ENCODE measurements at places on chromosomes 13 and 19. TPM values are rescaled to one million over a fixed set of nuclear protein-coding genes. Genes with fewer than 3 reads are reported as not detected.

Gene CERS4
- total RNA-seq: 87.4 TPM

Gene OVOL3
- not detected for total RNA-seq

GRCh38 chr13:85615031-85615430 is 184.2 kb downstream of the SLITRK6 start:
- H3K36me3 ChIP-seq: no peaks in the 10 kb centered on the region
- no peaks in the 10 kb centered on the region for H3K27me3 ChIP-seq
- no peaks in the 10 kb centered on the region for H3K4me1 ChIP-seq
- DNase-seq: no peak

DNA sequence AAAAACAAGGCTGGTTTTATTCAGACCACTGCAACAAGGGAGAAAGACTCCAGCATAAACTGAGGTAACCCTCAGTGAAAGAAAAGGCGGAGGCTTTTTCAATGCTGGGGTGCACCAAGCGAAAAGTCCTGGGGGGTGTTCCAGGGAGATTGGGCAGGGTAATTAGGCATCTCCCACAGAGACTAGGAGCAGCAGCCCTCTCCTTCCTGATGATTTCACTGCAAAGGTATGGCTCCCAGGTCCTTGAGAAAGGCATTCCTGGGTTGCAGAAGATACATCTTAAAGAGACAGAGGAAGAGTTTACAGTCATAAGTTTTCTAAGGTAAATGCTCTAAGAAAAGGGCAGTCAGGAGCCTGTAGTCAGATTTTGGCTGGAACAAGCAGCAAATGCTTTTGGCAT is 412.0 kb downstream of the FOXO1 start:
- no peak overlapping the region for H3K27ac ChIP-seq
- no peak for DNase-seq
- no peak overlapping the region for H3K4me3 ChIP-seq
- no peaks in the 10 kb centered on the region for H3K27me3 ChIP-seq
- no peaks in the 10 kb centered on the region for H3K4me1 ChIP-seq

- no peaks in the 10 kb centered on the region for H3K36me3 ChIP-seq
- no peak for DNase-seq
- no peaks in the 10 kb centered on the region for H3K27me3 ChIP-seq
- no peak overlapping the region for H3K4me3 ChIP-seq
- no peak overlapping the region for H3K27ac ChIP-seq
- no peaks in the 10 kb centered on the region for H3K4me1 ChIP-seq
Measured at GRCh38 chr13:73273745-73274144, 214.9 kb downstream of the KLF5 start.

Gene BRCA2
- total RNA-seq: 1.0 TPM

Gene TMC4
- 126 TPM for total RNA-seq

Gene ZNF177
- 0.78 TPM for total RNA-seq

DNA sequence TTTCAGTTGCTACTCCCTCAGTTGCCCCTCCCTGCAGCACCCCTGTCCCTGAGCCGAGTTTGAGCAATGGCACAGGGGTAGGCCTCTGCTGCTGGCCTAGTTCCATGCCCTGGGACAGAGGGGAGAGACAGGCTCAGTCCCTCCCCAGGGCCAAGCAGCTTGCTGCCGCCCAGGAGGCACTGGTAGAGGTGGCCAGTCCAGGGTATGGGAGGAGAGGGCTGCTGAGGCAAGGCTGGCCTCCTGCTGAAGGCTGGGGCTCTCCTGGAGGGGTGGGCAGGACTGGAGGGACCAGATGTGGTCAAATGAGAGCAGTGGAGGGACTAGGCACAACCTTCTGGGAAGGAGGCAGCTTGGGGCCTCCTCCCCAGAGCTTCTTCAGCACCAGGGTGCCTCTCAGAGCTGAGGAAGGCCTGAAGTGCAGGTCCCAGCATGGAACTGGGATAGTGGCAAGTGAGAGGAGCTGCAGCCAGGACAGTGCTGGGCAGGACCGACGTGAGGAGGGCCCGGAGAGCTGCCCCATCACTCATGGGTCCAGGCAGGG is 29.8 kb upstream of the VSTM2B start:
- DNase-seq: no peak
- no peaks in the 10 kb centered on the region for H3K36me3 ChIP-seq
- no peak overlapping the region for H3K27ac ChIP-seq
- H3K4me3 ChIP-seq: no peak overlapping the region
- no peaks in the 10 kb centered on the region for H3K27me3 ChIP-seq
- H3K4me1 ChIP-seq: no peaks in the 10 kb centered on the region

DNA sequence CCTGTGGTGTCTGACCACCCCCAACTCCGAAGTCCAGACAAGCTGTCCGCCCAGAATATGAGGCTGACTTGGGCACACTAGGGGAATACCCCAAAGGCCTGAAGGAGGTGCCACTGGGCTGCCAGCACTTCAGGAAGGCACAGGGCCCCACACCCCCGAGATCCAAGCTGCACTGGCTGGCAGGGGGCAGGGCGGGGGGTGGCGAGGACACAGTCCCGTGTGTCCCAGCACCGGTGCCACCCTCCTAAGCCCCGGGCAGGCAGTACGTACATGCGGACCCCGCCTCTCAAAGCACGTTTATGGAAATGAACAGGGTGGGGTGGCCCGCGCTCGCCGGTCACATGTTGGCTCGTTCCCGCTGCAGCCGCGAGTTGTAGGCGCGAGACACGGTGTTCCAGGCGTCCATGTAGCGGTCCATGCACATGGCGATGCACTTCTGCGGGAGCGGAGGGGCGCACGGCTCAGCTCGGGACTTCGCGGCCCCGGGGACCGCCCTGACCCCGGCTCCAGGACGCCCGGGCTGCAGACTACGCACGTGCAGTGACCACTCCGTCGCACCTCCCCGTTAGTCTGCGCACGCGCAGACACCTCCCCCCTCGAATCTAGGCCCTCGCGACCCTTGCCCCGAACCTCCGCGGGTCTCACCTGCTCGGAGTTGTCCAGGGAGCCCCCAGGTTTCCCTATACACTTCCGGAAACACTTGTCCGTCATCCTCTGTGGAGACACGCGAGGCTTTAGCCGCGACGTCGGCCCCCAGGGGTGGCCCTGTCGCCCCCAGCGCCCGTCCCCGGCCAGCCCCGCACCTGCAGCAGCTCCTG is 566 bp downstream of the TIMM13 start:
- H3K27ac ChIP-seq: peak overlapping the region; percentile 99
- no peaks in the 10 kb centered on the region for H3K36me3 ChIP-seq
- peaks cover 62% of the 10 kb centered on the region for H3K4me1 ChIP-seq
- H3K4me3 ChIP-seq: peak overlapping the region; percentile 50
- DNase-seq: peak; percentile 49

DNA sequence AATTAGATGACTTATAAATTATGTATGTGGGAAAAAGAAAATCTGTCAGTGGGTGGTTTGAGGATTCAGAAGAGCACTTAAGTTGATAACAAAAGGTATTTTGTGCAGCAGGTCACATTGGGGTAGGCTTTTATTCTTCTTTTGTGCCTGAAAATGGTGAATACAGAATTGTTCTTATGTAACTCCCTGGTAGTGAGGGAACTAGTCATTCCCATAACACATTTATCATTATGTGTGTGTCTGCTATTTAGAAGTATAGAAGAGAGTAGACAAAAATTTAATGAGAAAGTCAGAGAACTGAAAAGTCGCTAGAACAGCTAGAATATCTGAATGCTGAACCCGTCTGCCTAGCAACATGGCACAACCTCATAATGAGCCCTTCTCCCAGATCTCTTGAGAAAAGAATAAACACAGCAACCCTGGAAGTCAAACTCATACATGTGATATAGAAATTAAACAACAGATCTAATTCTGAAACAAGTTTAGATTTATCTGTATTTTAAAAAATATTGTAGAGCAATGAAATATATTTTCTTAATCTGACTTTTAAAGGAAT is 111.8 kb upstream of the EDNRB start:
- H3K36me3 ChIP-seq: no peaks in the 10 kb centered on the region
- no peaks in the 10 kb centered on the region for H3K27me3 ChIP-seq
- no peak overlapping the region for H3K4me3 ChIP-seq
- no peaks in the 10 kb centered on the region for H3K4me1 ChIP-seq
- no peak overlapping the region for H3K27ac ChIP-seq

Gene FUT1
- total RNA-seq: 14.8 TPM

Gene UBE2L5
- total RNA-seq: not detected

- peaks cover 15% of the 10 kb centered on the region for H3K4me1 ChIP-seq
- no peak for DNase-seq
- no peaks in the 10 kb centered on the region for H3K27me3 ChIP-seq
- H3K4me3 ChIP-seq: no peak overlapping the region
Measured at GRCh38 chr13:23467048-23467931, 33.8 kb upstream of the SACS start.

DNA sequence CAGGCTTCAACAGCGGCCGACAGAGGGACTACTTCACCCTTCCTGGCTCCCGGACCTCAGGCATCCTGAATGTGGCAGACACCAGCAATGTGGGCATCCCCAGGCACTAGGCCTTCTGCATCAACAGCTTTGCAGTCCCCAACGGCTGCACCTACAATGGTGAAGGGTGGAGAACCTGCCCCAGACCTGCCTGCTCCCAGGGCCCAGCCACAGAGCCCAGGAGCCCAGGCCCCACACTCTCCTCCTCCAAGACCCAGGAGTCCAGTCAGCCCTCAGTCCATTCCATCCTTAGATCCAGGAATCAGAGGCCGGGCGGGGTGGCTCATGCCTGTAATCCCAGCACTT is 34.5 kb downstream of the HPN start:
- H3K4me3 ChIP-seq: no peak overlapping the region
- no peaks in the 10 kb centered on the region for H3K4me1 ChIP-seq
- H3K27me3 ChIP-seq: no peaks in the 10 kb centered on the region
- H3K36me3 ChIP-seq: no peaks in the 10 kb centered on the region

Gene KLK4
- total RNA-seq: not detected

DNA sequence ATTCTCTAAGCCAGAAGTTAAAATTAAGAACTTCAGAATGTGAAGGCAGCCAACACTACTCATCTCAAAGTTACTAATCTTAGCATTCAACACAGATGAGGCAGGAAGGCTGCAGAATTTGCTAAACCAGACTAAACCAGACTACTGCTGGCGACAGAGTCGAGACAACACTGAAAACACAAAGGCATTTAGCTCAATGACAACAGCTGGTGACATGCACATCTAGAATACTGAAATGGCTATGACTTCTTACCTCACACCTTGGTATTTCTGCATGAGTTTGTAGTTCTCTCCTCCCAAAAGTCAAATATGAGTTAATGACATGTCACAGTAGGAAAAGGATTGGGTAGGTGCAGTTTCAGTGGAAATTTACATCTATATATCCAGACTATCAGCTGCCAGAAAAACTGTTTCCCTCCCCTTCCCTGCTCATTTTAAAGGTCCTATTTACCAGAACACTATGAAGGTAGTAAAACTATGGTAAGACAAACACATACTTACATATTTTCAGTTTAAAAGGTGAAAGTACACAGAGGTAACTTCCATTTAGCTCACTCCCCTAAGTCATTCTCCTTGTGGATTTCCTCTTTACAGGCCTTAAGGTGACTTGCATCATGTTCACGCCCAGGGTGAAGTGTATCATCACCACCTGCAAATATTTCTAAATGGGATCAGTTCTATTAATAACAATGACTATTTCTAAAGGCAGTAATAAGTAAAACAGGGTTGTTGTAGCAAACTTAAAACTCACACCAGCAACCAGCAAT is 21.4 kb downstream of the FOXO1 start:
- peaks cover 34% of the 10 kb centered on the region for H3K4me1 ChIP-seq
- H3K27me3 ChIP-seq: no peaks in the 10 kb centered on the region
- no peaks in the 10 kb centered on the region for H3K36me3 ChIP-seq
- no peak overlapping the region for H3K27ac ChIP-seq
- no peak for DNase-seq
- H3K4me3 ChIP-seq: no peak overlapping the region

GRCh38 chr13:73335210-73335609 is 276.4 kb downstream of the KLF5 start:
- no peaks in the 10 kb centered on the region for H3K36me3 ChIP-seq
- H3K4me3 ChIP-seq: no peak overlapping the region

DNA sequence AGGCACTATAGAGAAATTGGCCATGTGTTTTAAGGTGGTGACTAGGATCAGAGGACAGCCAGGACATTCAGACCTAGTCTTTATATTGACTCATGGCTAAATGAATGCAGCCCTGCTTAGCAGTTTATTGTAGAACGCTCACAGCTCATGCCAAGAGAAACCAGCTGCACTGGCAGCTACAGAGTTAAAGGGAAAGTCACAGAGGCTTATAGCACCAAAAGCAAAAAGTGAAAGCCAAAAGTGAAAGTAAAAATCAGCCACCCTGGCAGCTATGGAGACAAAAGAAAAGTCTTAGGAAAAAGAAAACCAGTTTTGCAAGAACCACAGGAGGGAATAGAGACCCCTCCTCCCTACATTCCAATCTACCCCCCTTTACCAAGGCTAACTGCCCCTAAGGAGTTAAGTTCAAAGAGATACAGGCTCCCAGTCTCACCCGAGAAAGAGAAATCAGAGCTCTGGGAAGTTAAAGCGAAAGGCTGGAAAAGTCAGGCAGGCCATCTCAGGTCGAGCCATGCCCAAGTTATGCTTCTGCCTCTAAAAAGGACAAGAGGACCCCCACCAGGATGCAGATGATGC is 99.0 kb downstream of the ZNF429 start:
- DNase-seq: peak; percentile 18
- H3K27me3 ChIP-seq: no peaks in the 10 kb centered on the region
- no peak overlapping the region for H3K4me3 ChIP-seq
- H3K36me3 ChIP-seq: no peaks in the 10 kb centered on the region
- peaks cover 63% of the 10 kb centered on the region for H3K4me1 ChIP-seq

Gene LRFN3
- total RNA-seq: 13.2 TPM

- no peaks in the 10 kb centered on the region for H3K36me3 ChIP-seq
- no peak overlapping the region for H3K4me3 ChIP-seq
- H3K4me1 ChIP-seq: peaks cover 3% of the 10 kb centered on the region
Measured at GRCh38 chr13:111604097-111604496, 283.7 kb downstream of the TEX29 start.

- peak overlapping the region; percentile 97 for H3K27ac ChIP-seq
- H3K36me3 ChIP-seq: no peaks in the 10 kb centered on the region
- H3K4me1 ChIP-seq: peaks cover 43% of the 10 kb centered on the region
- H3K4me3 ChIP-seq: peak overlapping the region; percentile 60
- H3K27me3 ChIP-seq: no peaks in the 10 kb centered on the region
Measured at GRCh38 chr19:3359015-3359918, 7.1 kb upstream of the NFIC start.

GRCh38 chr19:18415178-18415867 is 3.9 kb upstream of the SSBP4 start:
- H3K27ac ChIP-seq: no peak overlapping the region
- peaks cover 39% of the 10 kb centered on the region for H3K4me1 ChIP-seq
- no peaks in the 10 kb centered on the region for H3K27me3 ChIP-seq

- H3K27ac ChIP-seq: no peak overlapping the region
- H3K27me3 ChIP-seq: no peaks in the 10 kb centered on the region
- no peaks in the 10 kb centered on the region for H3K36me3 ChIP-seq
- no peak overlapping the region for H3K4me3 ChIP-seq
- DNase-seq: no peak
- H3K4me1 ChIP-seq: peaks cover 7% of the 10 kb centered on the region
Measured at GRCh38 chr19:28884786-28885476, 328.0 kb downstream of the UQCRFS1 start.

GRCh38 chr13:48660361-48661076 is 6.8 kb downstream of the CYSLTR2 start:
- peak overlapping the region; percentile 22 for H3K27ac ChIP-seq
- no peaks in the 10 kb centered on the region for H3K36me3 ChIP-seq
- DNase-seq: no peak
- H3K4me1 ChIP-seq: peaks cover 25% of the 10 kb centered on the region
- no peaks in the 10 kb centered on the region for H3K27me3 ChIP-seq
- H3K4me3 ChIP-seq: no peak overlapping the region

Gene PSG1
- not detected for total RNA-seq

GRCh38 chr19:45218426-45218825 is 26.8 kb downstream of the EXOC3L2 start:
- peaks cover 12% of the 10 kb centered on the region for H3K4me1 ChIP-seq
- no peaks in the 10 kb centered on the region for H3K36me3 ChIP-seq

GRCh38 chr13:113528813-113529180 is 38.3 kb upstream of the DCUN1D2 start:
- no peaks in the 10 kb centered on the region for H3K4me1 ChIP-seq
- H3K4me3 ChIP-seq: no peak overlapping the region
- H3K27ac ChIP-seq: no peak overlapping the region
- no peaks in the 10 kb centered on the region for H3K27me3 ChIP-seq
- H3K36me3 ChIP-seq: no peaks in the 10 kb centered on the region
